ENCODE measurements at places on chromosomes 3 and 15.

GRCh38 chr15:68285259-68285980, 7.9 kb downstream of the FEM1B start:
- DNase-seq = no peak

GRCh38 chr3:141087778-141088130, 36.6 kb downstream of the SPSB4 start:
- no peak for DNase-seq

DNA sequence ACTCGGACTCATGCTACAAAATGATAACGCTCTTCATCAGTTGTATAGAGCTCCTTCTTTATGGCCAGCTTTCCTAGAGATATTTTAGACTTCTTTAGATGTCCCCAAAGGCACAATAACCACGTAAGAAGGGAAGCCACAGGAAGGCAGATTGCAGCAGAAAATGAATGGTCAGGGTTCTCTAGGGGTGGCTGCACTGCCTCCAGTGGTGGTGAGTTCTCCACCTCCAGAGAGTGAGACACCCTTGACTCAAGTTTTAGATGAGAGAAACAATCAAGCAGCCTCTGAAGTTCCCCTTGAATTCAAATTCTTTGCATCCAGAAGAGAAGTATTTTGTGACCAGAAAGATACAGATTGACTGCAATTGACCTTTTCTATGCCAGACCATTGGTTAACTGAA, 191.5 kb downstream of the TP63 start:
- no peak for DNase-seq

GRCh38 chr3:46987743-46988401, 8.4 kb downstream of the NBEAL2 start:
- no peak for DNase-seq

DNA sequence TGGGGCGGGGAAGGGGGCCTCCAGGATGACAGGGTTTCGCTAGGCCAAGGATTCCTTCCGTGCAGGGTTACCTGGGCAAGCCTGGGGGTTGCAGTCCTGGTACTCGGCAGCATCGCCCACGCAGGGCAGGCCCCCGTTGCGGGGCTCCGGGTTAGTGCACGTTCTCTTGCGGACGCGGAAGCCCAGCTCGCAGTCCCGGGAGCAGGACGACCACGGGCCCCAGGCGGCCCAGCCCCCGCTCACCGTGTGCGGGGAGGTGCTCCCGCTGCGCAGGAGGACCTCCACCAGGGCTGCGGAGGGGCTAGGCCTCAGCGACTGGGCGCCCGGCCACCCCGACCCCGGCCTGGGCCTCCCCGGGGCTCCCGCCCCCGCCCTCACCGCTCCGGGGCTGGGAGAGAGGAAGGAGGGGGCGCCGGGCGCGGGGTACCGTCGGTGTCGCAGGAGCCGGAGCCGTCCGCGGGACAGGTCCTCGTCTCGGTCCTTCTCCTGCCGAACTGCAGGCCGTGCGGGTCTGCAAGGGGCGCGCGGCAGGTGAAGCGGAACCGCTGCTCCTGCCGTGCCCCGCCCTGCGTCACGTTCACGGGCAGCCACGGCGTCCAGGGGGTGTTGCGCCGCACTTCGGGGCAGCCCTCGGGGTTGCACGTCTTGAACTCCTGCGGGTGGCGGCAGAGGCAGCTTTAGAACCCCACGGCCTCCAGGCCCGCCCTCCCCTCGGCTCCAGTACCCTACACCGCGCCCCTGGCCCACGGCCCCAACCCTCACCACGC, 114.6 kb downstream of the SEMA5B start:
- DNase-seq = no peak
